Chondrocyte (in vitro differentiated cells): ENCODE measurements at places on chromosomes 1 and 21. TPM values are rescaled to one million over a fixed set of nuclear protein-coding genes. Genes with fewer than 3 reads are reported as not detected.

Gene SH2D5
- total RNA-seq: 0.15 to 1.1 TPM (median 0.75 TPM) in 3 replicates

Gene KRTAP12-2
- total RNA-seq: not detected in 3 replicates

Gene SCMH1
- total RNA-seq: 29.5 to 32.4 TPM (median 30.5 TPM) in 3 replicates

Gene CFHR1
- not detected in 3 replicates for total RNA-seq

Gene GNB1
- total RNA-seq: 419 to 543 TPM (median 538 TPM) in 3 replicates

Gene PADI3
- total RNA-seq: not detected in 3 replicates

Gene HSPA6
- total RNA-seq: 0.75 to 1.0 TPM in 2 of 3 replicates, not detected in the other

Gene HRNR
- not detected in 3 replicates for total RNA-seq

Gene NBPF3
- total RNA-seq: 15.0 to 18.5 TPM (median 16.3 TPM) in 3 replicates

Gene SPRR4
- total RNA-seq: not detected in 3 replicates

Gene IQCC
- 1.5 to 3.3 TPM (median 2.0 TPM) in 3 replicates for total RNA-seq

Gene COL16A1
- 230 to 272 TPM (median 262 TPM) in 3 replicates for total RNA-seq

Gene OR6K3
- total RNA-seq: not detected in 3 replicates

Gene CDC7
- total RNA-seq: 3.9 to 6.4 TPM (median 6.4 TPM) in 3 replicates

Gene GJA4
- 0.87 to 11.6 TPM (median 10.7 TPM) in 3 replicates for total RNA-seq

Gene PIK3R3
- 21.1 to 36.3 TPM (median 23.4 TPM) in 3 replicates for total RNA-seq

Gene LORICRIN
- not detected in 3 replicates for total RNA-seq

Gene ADPRS
- total RNA-seq: 24.0 to 26.9 TPM (median 26.8 TPM) in 3 replicates

Gene CFAP74
- not detected in 3 replicates for total RNA-seq

Gene IKBKE
- total RNA-seq: 7.7 to 10.5 TPM (median 8.5 TPM) in 3 replicates

Gene IL19
- not detected in 3 replicates for total RNA-seq

Gene KCNA10
- not detected in 3 replicates for total RNA-seq

Gene LCE1B
- total RNA-seq: not detected in 3 replicates

Gene KRTAP19-1
- not detected in 3 replicates for total RNA-seq

Gene CELSR2
- 8.6 to 10.3 TPM (median 9.9 TPM) in 3 replicates for total RNA-seq

Gene GCSAML
- total RNA-seq: not detected in 3 replicates

Gene NEGR1
- 6.4 to 9.0 TPM (median 7.7 TPM) in 3 replicates for total RNA-seq

Gene GPATCH3
- total RNA-seq: 13.7 to 14.1 TPM (median 13.7 TPM) in 3 replicates

Gene SYT2
- total RNA-seq: 0.07 TPM in 1 of 3 replicates, not detected in the others

Gene SESN2
- total RNA-seq: 11.6 to 56.2 TPM (median 54.7 TPM) in 3 replicates

Gene ERG
- total RNA-seq: 33.4 to 39.8 TPM (median 34.8 TPM) in 3 replicates

Gene LHX8
- total RNA-seq: not detected in 3 replicates

Gene HFM1
- total RNA-seq: 0.46 to 0.63 TPM (median 0.62 TPM) in 3 replicates

Gene SLC19A1
- total RNA-seq: 6.5 to 12.7 TPM (median 7.8 TPM) in 3 replicates

Gene CHIT1
- not detected in 3 replicates for total RNA-seq

Gene ZNF697
- total RNA-seq: 9.4 to 13.6 TPM (median 13.3 TPM) in 3 replicates

Gene CD1D
- not detected in 3 replicates for total RNA-seq

Gene CACNA1S
- 0.07 to 0.46 TPM (median 0.40 TPM) in 3 replicates for total RNA-seq

Gene TNFRSF18
- not detected in 3 replicates for total RNA-seq

Gene ANXA9
- 0.54 TPM in 1 of 3 replicates, not detected in the others for total RNA-seq

Gene VASH2
- 2.3 to 2.8 TPM (median 2.8 TPM) in 3 replicates for total RNA-seq

Gene DIPK1A
- total RNA-seq: 7.7 to 11.2 TPM (median 10.6 TPM) in 3 replicates

Gene RTCA
- 36.7 to 40.7 TPM (median 37.5 TPM) in 3 replicates for total RNA-seq

Gene KCNJ9
- total RNA-seq: not detected in 3 replicates

Gene LYSMD1
- 9.3 to 10.0 TPM (median 9.9 TPM) in 3 replicates for total RNA-seq

Gene HCRTR1
- total RNA-seq: 0.21 to 0.45 TPM in 2 of 3 replicates, not detected in the other

Gene LCE2C
- total RNA-seq: not detected in 3 replicates

Gene RAB25
- not detected in 3 replicates for total RNA-seq

Gene TCEA3
- total RNA-seq: 15.7 to 17.8 TPM (median 16.9 TPM) in 3 replicates

Gene SPRR1B
- not detected in 3 replicates for total RNA-seq

Gene ZC3H11A
- total RNA-seq: 80.8 to 86.0 TPM (median 80.9 TPM) in 3 replicates

Gene OR10K2
- not detected in 3 replicates for total RNA-seq

Gene TMPRSS3
- total RNA-seq: 0.22 TPM in 1 of 3 replicates, not detected in the others

Gene MCOLN2
- total RNA-seq: not detected in 3 replicates

Gene BLACAT1
- not detected in 3 replicates for total RNA-seq

Gene KCNE2
- total RNA-seq: 0.35 TPM in 1 of 3 replicates, not detected in the others
